ENCODE measurements at places on chromosomes 7 and 10.
A peak's percentile ranks its signal among the peaks of the same experiment; 100 is the strongest.

DNA sequence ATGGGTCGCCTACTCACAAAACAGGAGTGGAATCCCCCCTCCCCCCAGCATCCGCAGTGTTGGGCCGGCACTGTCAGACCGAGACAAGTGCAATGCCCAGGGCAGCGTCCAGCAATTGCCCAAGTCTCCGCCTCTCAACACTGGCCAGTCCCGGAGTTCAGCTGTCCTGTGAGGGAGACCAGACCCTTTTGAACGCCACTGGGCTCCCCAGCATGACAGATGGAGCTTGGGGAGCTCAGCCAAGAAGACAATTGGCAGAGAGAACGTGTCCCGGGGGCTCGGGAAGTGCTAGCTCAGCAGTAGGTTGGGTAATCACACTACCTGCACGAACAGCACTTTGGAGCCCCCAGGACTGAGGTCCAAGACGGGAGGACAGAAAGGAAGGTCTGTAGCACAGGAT lies 4.7 kb downstream of the COPS6 start:
- no peak for DNase-seq

- peak; percentile 68 for DNase-seq
Measured at GRCh38 chr10:21399392-21400035, 126.0 kb downstream of the SKIDA1 start.

DNA sequence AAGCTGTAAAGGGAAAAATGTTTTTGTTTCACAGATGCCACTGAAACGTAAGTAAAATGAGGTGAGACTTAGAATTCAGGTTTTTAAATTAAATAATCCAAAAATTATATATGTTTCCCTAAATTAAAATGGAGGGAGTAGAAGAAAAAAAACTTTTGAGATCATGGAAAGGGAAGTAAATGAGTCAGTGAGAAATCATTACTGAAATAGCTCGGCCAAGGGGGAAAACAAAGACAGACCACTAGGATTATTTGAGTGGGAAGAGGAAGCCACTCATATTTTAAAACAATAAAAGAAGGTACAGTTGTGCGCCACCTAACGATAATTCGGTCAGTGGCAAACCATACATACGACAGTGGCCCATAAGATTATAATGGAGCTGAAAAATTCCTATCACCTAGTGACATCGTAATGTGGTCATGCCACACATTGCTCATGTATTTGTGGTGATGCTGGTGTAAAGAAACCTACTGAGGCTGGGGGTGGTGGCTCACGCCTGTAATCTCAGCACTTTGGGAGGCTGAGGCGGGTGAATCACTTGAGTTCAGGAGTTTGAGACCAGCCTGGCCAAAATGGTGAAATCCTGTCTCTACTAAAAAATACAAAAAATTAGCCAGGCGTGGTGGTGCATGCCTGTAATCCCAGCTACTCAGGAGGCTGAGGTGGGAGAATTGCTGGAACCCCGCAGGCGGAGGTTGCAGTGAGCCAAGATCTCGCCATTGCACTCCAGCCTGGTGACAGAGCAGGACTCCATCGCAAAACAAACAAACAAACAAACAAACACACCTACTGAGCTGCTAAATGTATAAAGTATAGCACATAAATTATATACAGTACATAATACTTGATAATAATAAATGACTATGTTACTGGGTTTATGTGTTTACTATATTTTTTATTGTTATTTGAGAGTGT lies 64.7 kb downstream of the MKX start:
- no peak for DNase-seq

GRCh38 chr10:126233182-126234148 lies 154.8 kb downstream of the ADAM12 start:
- no peak for DNase-seq

All from fibroblast of the conjunctiva (primary cell).